ENCODE measurements at places on chromosomes 11 and 22.
A peak's percentile ranks its signal among the peaks of the same experiment; 100 is the strongest.

DNA sequence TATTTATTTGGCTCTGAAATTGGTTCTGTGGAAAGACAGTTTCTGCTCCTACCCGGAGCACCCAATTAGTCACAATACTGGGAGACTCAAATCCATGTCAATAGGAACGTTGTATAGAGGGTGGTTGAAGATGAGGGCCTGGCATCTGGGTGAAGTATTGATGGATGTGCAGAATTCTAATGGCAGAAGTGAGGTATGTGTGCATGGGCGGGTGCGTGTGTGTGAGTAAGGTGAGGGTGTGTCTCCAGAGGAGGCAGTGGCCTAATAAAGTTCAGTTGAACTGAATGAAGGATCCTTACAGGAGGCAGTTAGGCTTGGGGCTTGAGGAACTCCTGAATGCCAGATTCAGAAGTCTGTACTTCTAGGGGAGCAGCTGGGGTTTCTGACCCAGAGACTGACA lies 71.8 kb upstream of the B3GAT1 start:
- DNase-seq, result no peak

GRCh38 chr22:49887064-49887451 lies 31.2 kb downstream of the ALG12 start:
- DNase-seq, result no peak

DNA sequence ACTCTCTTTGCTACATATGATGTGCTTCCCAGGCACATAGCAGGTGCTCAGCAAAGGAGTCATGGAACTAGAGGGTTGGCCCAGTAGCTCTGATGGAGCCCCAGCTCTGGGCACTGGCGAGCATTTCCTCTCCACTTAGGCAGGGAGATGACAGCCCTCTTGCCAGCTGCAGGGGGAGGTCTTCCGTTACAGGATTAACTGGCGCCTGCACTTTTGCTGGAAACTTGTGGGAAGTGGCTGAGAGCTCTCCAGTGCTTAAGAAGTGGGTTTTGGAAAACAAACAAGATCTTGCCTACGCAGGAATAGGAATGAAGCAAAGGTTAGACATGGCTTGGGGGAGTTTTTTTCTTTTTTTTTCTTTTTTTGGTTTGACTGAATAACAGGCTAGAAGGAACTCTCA lies 75.5 kb downstream of the MICAL2 start:
- peak; percentile 33 for DNase-seq

- peak; percentile 18 for DNase-seq
Observed at GRCh38 chr11:65036931-65037330, 4.1 kb upstream of the SAC3D1 start.

DNA sequence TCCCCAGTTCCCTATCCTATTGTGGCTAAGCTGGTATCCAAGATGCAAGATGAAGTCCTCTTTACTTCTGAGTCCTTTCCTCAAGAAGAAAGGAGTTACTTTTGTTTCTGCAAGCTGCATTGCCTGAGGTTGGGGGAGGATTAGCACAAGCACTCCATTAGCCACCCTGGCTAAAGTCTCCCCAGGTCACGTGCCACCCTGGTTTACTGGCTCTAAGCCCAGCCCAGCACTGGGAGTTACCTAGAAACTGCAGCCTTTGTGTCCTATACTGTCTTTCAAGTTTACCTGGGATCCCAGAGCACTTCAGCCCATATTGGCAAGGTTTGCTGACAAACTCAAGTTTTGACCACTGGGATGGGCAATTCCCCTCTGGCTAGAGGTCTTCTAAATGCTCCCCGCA lies 78.4 kb upstream of the DBX1 start:
- DNase-seq, result peak; percentile 45

DNA sequence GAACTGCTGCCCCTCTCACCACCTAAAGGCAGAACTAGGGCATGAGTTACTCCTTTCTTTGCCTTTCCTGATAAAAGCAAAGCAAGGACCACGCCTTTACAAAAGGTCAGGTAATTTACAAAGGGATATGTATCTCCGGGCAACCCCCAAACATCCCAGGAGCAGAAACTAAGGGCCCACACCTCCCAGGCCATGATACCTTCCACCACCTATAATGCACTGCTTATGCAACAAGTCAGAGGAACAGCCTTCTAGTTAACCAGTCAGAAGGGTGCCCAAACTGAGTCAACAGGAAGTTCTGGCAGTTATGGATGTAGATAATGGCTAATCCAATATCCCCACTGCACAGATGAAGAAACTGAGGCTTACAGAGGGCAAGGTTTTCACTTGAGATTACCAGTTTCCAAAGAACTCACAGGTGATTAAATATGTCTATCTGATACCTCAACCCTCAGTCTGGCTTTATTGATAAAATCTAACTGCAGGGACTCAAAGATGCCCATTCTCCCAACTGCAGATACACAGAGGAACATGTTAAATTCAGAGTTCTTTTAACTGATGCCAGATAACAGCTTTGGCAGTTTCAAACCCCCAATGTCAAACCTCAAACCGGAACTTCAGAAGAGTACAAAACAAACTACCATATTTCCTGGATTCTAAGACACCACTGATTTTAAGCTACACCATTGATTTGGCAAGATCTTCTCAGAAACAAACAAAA lies 16.8 kb upstream of the CASTOR1 start:
- DNase-seq, result no peak

GRCh38 chr11:62000539-62001446 lies 33.4 kb upstream of the FTH1 start:
- no peak for DNase-seq

DNA sequence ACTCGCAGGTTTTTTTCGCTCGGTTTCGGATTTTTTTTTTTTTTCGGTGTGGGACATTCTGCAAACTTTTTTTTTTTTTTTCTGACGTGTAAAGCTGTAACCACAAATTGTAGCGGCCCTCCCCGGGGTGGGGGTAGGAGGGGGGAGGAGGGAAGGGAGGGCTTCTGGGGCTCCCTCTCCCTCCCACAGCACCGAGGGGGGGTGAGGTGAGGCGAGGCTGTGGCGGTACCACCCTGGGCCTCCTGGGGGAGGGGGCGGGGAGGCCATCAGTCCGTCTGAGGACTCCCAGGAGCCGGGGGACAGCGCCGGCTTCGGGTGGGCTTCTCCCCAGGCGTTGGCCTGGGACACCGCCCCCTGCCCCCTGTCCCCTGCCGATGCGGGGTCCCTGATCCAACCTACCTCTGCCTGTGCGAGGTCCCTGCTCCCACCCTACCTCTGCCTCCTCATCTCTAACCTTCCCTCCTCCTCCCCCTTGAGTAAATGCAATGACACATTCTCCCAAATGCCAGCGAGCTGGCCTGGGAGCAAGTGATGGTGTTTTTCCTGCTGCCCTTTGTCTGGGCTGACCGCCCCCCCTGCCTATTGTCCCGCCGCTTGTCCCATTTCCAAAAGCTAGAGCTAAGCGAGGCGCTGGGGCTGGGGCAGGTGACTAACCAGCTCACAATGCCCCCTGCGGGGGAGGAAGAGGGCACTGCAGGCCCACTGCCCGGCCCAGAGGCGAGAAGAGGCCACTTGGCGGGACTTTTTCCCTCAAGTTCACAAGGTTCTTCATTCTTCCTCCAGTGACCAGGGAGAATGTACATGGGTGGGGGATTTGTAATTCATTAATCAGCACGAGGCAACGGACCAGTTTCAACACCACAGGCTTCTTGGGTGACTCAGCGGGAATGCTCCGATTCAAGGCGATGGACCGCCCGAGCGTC lies 511 bp upstream of the CLCF1 start:
- no peak for DNase-seq

- DNase-seq, result no peak
Observed at GRCh38 chr11:75505916-75506692, 19.6 kb downstream of the GDPD5 start.

DNA sequence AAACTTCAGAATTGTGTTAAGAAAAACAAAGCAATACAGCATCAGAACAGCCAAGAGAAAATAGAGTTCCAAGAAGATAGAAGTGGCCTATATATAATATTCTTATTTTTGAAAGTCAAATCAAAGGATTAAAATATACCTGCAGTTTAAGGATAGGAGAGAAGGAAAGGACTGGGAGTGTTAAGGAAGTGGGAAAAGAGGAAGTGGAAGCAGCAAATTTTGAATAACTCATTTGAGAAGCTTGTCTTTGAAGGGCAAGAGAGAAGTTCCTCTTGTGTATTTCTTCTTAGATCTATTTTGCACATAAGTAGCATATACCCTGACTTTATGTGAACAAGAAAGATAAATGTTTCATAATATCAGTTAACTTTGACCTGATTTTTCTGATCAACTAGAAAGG lies 62.6 kb upstream of the SLC17A6 start:
- no peak for DNase-seq

GRCh38 chr11:77403211-77403610 lies 70.7 kb downstream of the PAK1 start:
- no peak for DNase-seq

DNA sequence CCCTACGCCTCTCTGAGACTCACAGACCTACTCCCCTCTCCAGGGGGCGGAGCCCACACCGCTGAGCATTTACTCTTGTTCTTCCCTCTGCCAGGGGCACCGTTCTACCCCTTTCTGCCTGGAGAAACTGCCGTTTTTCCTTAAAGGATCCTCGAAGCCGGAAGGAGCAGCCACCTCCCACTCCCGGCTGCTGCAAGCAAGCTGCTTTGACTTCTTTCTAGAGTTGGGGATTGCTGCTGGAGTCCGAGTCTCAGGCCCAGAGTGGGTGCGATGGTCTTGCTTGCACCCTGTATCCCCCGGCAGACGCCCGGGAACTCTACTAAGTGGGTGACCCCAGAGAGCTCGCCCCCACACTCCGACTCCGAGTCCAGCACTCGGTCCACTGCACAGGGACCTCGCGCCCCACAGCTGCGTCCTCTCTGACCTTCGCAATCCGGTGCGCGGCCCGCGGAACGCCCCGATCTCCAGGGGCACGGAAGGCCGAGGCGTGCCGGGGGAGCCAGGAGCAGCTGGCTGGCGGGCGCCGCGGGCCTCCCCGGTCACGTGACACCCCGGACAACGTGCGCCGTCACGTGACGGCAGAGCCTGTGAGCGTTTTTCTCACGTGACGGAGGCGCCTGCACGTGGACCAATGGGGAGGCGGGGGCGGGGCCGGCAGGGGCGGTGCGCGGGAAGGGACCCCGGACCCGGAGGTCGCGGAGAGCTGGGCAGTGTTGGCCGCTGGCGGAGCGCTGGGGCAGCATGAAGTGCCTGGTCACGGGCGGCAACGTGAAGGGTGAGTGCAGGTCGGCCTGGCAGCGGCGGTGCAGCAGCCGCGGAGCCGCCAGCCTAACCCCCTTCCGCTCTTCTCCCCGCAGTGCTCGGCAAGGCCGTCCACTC lies at the start of gene RAD9A:
Gene RAD9A, plus strand, starts transcription at position 683 of the 879 bp plus-strand sequence. Its CDS starts 59 bp downstream, at position 742.
- DNase-seq, result peak; percentile 94

- DNase-seq, result no peak
Observed at GRCh38 chr11:84476581-84476980, 1150.6 kb downstream of the DLG2 start.

DNA sequence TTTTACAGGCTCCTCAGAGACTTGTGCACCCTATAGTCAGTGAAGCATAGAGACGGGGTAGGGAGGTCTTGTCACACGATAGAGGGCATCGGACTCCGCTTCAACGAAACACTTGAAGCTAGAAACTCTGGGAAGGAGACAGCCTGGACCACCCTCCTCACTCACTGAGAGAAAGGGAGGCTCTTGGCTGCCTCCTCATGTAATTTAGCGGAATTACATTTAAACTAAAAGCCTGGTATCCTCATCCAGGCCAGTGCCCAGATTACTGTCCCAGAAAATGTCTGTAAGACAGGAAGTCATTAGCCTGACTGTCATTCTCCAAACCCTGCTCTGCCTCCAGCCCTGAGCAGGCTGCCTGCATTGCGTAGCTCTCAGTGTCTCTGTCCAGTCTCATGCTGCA lies 36.0 kb downstream of the TTLL1 start:
- no peak for DNase-seq

DNA sequence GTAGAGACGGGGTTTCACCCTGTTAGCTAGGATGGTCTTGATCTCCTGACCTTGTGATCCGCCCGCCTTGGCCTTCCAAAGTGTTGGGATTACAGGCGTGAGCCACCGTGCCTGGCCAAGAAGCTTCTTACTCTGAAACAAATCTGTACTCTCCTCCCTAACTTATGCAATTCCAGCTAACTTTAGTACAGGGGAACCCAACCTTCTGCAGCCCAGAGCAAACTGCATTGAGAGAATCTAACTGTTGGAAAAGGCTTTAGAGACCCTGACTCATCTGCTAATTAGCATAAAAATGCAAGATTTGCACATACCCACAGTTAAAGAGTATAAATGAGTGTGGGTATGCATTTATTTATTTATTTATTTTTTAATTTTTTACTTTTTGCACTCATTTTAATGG lies 64.8 kb downstream of the APOL5 start:
- no peak for DNase-seq

GRCh38 chr11:36635066-36635862 lies 37.2 kb upstream of the RAG2 start:
- no peak for DNase-seq

Measured in NCI-H1092 treated with DMSO at 0.1 percent for 48 hours (cell line).